NCI-H2029 treated with DMSO at 0.1 percent for 48 hours (cell line): ENCODE measurements at places on chromosomes 13 and 19.

DNA sequence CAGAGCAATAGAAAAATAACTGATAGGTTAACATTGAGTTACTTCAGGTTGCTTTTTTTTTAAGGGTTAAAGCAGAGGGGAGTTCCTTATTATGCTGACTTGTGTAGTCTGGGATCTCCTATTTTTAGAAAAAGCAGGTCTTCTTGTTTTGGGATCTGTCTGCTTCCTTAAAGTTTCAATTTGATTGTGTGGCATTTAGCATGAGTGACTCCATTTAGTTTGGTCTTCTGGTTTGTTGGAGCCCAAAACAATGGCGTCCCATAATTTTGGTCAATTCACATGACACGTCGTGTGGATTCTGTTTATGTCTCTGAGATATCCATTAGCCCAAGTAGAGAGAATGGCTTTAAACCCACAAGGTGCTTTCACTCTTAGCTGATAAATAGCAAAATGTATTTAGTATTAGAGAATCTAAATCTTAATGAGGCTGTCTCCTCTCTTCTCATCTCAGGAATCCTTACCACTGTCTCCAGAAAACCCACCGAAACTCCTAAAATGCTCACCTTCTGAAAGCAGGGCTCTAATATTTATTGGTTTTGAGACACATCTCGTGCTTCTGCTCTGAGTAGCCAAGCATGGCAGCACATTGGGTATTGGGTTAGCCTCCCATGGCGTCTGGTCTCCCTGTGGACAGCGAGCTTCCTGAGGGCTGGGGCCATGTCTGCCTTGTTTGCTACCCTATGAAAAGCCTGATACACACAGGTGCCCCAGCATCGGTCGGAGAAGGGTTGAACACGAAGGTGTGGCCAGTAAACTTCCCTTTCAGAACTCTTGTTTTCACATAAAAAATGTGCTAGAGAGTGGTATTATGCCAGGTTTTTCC lies 67.2 kb upstream of the GPR183 start:
- no peak for DNase-seq

- no peak for DNase-seq
These were observed 65.7 kb downstream of the KLF12 start for GRCh38 chr13:74068471-74068870.

- DNase-seq: no peak
These were observed 12.3 kb upstream of the MCF2L start for GRCh38 chr13:112956571-112957294.

DNA sequence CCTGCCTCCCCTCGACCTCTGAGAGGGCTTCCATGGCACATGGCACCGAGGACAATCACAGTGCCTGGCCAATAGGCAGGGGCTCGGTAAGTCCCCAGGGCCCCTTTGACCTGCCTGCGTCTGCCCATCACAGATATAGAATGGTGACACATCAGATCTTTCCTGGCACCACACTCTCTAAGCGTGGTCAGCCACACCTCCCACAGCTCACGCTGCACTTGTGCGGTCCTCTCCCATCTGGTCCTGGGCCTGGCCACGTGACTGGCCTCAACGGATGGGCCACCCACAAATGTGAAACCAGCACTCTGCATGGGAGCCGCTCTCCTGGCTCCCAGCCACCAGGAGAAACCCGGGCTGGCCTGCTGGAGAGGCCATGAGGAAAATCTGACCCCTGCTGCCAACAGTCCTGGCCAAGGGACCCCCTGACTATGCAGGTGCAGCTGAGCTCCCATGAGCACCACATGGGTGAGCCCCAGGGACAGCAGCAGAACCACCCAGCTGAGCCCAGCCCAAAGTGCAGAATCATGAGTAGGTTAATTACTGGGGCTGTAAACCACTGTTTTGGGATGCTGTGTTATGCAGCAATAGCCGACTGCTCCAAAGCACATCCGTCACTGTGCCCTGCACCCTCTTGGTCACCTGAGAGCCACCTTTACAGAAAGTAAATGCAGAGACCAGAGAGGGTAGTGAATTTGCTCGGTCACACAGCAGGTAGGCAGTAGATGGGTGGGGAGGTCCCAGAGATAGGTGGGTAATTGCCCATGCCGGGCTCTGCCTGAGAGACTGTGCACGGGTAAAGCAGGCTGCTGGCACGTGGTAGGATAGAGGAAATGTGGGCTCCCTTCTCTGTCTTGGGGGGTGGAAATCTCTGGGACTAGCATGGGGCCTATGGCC lies 9.7 kb upstream of the MEF2B start:
- DNase-seq: no peak

- no peak for DNase-seq
These were observed 46.4 kb downstream of the THSD1 start for GRCh38 chr13:52359534-52359933.

DNA sequence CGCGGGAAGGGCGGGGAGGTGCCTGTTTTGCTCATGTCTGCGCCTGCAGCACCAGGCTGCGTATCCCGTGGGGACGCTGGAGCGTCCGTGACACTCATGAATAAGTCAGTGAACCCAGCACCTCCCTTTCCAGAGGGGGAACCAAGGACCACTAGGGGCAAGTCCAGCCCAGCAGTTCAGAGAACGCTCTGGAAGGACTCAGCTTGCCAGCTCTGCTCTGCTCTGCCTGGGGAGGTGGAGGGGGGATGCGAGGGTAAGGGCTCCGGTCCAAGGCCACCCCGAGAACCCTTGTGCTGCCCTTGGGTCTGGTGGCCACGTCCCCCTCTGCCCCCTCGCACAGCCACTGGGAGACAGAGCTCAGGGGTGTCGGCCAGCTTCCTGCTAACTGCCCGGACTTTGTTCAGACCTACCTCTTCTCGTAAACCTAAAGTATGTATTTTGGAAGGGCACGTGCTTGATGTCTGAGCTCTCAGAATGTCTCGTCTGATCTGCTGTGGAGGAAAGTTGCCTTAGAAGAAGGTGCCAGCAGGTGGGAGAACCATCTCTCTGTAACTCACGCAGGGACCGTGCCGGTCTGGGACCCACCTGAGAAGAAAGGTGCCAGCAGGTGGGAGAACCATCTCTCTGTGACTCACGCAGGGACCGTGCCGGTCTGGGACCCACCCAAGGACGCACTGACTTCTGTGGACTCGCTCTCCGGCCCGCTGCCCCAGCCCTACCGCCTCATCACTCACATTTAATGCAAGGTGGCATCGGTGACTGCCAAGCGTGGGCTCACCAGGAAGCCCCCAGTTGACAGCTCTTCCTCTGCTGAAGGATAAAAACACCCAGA lies 34.1 kb downstream of the TMEM255B start:
- DNase-seq: no peak
